NCI-H2107 (cell line): ENCODE measurements at places on chromosomes 6 and 20.

DNA sequence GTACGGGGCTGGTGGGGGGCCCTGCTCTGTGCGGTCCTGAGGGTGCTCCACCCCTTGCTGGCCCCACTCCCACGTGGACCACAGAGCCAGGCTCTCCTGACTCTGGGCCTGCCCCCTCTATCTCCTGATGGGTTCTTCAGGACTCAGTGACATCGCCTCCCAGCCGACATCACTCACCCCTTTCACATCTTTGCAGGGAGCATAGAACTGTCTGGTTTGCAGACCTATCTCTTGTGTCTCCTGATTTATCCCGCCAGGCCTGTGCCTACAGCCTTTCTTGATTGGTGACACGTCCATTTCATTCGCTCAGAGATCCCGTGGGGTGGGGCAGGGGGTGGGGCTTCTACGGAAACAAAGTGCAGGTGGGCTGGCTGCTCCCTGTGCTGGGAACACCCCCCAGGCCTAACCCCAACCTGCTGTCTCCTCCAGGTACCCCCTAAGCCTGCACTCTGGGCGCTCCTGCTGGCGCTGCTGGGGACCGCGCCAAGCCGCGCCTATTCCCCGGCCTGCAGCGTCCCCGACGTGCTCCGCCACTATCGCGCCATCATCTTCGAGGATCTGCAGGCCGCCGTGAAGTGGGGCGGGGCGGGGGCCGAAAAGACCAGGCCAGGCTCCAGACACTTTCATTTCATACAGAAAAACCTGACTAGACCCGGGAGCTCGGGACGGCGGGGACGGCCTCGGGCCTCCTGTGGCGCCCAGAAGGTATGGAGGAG lies 1.7 kb downstream of the C20orf204 start:
- DNase-seq = no peak

DNA sequence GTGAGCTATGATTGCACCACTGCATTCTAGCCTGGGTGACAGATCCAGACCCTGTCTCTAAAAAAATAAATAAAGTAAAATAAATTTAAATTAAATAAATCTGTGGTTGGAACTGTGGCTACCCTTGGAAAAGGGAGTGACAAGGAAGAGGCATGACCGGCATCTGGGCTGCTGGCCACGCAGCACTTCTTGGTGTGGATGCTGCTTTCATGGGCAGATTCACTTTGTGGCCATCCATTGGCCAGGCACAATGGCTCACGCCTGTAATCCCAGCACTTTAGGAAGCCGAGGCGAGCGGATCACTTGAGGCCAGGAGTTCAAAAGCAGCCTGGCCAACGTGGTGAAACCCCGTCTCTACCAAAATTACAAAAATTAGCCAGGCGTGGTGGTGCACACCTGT lies 16.1 kb downstream of the EBF4 start:
- no peak for DNase-seq

- no peak for DNase-seq
Measured at GRCh38 chr6:150325066-150325772, 43.6 kb upstream of the IYD start.

GRCh38 chr6:919500-919899 lies 226.6 kb upstream of the EXOC2 start:
- no peak for DNase-seq

DNA sequence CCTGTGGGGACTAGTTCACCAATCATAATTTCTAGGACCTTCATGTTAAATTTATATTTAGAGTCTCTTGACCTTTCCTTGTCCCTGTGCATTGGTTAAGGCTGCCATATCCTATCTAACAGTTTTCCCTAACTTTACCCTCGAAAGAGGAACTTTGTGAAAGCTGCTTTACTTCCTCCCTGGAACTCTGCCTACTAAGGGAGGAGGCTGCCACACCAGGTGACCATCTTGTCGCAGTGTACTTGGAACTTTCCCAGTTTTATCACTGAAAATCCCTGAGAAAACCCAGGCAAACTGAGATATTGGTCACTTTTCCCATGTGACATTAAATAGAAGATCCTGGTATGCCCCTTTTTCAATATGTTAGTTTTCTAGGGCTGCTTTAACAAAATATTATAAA lies 317.6 kb upstream of the TSHZ2 start:
- no peak for DNase-seq

- DNase-seq = no peak
Measured at GRCh38 chr6:72826744-72827438, 205.0 kb downstream of the KCNQ5 start.

DNA sequence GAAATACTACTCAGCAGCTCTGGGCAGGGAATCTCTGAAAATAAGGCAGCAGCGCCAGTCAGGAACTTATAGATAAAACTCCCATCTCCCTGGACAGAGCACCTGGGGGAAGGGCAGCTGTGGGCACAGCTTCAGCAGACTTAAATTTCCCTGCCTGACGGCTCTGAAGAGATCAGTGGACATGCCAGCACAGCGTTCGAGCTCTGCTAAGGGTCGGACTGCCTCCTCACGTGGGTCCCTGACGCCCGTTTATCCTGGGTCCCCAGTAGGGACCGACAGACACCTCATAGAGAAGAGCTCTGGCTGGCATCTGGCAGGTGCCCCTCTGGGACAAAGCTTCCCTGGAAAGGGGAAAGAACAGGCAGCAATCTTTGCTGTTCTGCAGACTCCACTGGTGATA lies 59.0 kb downstream of the COL21A1 start:
- no peak for DNase-seq

DNA sequence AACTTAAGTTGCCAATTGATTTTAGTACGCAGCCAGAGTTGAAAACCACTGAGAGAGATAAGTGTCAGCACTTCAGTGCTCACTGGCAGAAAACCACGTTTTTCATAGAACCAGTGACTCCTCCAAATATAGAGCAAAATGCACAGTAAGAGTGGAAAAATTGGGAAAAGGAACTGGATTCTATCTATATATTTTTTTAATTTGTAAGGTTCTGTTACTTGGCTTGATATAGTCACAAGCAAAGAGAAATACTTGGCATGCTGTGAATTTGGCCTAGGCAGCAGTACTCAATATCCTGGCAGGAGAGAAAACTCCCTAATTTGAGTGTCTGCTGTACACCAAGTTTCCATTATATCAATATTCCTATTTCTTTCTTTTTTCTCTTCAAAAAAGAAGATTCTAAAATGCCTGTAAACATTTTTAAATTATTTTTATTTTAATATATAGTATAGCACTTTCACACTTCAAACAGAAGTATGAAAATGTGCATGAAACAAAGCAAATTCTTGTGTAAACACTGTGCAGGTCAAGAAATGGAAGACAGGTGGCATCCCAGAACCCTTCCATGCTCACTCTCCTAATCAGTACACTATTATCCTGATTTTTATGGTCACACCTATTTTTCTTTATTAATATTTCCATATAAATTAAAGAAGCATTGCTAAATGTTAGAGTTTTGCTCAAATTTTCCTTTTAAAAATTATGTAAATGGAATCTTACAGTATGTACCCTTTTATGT lies 561.8 kb upstream of the RNF217 start:
- DNase-seq = no peak

DNA sequence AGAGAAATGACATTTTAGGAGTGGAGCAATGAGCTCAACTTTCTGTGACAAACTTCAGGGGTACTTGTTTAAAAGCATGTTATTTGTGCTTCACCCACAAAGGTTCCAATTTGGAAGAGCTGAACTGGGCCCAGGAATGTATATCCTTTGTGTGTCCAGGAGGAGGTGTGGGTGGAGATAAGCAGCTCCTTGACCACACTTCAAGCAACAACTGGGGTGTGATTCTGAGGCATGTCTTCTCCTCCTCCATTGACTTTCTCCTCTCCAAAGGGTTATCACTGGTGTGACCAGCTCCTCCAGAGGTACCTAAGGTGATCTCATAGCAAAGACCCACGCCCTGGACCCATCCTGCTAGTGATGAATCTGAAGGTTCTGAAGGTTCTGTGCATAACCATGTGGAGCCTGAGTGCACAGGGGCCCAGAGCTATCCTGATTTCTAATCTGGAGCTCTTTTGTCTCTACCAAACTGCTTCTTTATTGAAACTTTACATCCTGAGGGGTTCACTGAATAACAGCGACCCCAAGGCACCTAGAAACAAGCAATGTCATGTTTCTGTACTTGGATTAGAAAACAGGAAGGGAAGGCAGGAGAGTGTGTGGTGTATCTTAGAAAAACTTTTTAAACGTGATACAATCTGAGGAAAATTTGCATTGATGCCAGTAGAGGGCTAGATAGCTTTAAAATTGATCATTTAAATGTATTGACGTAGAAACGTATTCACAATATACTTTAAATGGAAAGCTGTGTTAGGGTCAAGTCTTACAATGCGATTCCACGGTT lies 60.9 kb upstream of the CD93 start:
- no peak for DNase-seq

DNA sequence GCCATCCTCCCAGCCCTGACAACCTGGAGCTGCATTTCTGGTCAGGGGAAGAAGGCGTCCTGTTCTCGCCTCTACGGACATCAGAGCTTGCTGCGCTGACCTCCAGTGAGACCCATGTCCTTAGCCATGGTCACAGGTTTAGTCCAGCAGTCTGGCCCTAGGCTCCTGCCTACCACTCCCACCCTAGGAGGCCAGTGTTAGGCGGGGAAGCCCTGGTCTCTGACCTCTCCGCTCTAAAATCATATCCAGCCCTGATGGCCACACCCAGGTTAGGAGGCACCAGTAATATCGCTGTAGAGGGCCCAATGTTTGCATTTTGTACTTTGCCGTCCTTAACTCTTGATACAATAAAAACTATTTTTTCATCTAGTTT lies 1.2 kb upstream of the HTR1B start:
- DNase-seq = no peak

GRCh38 chr6:31157513-31158139 lies at the start of gene CCHCR1:
Gene CCHCR1 (minus strand): TSS chr6:31157802. CDS start chr6:31157600, 202 bp downstream.
- no peak for DNase-seq

DNA sequence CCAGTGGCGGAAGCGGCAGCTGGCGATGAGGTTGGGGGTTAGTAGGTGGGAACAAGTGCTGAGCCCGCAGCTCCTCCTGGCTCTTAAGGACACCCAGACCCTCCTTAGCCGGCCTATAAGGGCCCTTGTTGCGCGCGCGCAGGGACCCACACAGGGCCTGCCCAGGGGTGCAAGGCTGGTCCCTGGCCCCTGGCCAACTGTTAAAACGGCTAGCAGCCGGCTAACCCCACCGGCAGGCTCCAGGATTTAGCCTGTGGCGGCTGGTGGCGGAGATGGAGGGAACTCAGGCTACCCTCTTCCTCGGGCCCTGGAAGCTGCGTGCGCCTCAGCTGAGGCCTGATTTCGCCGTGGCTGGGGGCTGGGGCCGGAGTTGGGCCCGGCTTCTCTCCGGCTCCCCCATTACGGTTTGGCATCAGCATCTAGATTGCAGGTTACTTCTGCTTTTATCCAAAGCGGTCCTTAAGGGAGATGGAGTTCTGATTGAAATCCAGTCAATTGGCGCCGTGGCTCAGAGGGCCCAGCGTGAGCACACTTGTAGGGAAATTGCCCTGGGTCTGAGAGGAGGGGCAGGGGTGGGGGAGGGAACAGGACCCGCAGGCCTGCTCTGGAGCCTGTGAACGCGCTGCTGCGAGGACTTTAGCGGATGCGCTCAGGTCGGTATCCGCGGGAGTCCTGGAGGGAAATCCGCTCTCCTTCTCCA lies 36.9 kb upstream of the CCDC167 start:
- DNase-seq = no peak

GRCh38 chr6:165726965-165727381 lies 63.9 kb upstream of the PDE10A start:
- DNase-seq = no peak

DNA sequence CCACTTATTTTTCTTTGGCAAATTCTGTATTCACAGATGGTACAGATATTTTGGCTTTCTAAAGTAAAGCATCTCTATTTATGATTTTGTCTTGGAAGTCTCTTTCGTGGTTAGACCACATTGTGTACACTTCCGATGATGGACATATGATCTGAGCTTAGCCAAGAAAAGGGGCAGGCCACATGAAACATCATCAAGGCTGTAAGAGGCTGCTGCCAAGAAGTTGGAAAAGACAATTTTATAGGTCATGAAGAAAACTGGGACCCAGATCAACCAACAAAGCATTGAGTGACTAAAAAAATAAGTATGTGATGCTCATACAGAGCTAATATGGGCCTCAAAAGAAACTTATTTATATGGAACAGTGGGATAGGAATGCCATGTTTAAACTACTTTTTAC lies 266.4 kb downstream of the HAO1 start:
- DNase-seq = no peak
